ENCODE measurements at places on chromosomes 3 and 15.

- no peak for DNase-seq
These were observed 779.1 kb downstream of the CADM2 start for GRCh38 chr3:85737846-85738245.

- no peak for DNase-seq
These were observed 93.7 kb downstream of the FBLN2 start for GRCh38 chr3:13642597-13642996.

- no peak for DNase-seq
These were observed 58.9 kb upstream of the ETV5 start for GRCh38 chr3:186167646-186168395.

DNA sequence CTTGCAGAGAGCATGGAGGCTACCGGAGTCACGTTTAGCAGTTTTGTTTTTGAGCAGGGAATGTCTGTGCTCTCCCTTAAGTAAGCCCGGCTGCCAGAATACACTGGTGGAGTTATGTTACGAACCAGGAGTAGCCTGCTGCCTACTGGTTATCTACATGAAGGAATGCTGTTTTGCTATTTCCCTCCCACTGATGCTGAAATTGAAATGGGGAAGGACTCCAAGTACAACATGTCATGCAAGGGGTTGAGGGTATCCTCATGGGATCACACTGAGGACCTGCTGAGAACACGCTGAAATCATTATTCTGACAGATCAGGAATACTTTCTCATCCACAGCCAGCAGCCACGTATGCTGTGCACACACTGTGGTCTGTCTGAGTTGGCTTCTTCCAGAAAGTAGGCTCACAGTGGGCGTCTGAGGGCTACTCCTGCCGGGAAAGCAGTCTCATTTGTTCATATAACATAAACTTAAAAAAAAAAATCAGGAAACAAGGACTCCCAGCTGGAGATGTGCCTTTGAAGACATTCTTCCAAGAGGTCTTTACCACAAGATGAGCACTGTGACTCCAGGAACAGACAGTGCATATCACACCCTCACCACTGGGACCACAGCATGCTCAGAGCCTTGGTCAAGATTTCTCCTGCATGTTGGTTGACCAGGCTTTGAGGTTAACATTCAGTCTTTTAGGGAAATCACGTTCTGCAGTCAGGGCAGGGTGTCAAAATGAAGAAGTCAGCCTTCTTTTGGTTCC lies 300.4 kb upstream of the RASGRP1 start:
- no peak for DNase-seq

GRCh38 chr3:120926146-120926545 lies 18.1 kb downstream of the STXBP5L start:
- no peak for DNase-seq

DNA sequence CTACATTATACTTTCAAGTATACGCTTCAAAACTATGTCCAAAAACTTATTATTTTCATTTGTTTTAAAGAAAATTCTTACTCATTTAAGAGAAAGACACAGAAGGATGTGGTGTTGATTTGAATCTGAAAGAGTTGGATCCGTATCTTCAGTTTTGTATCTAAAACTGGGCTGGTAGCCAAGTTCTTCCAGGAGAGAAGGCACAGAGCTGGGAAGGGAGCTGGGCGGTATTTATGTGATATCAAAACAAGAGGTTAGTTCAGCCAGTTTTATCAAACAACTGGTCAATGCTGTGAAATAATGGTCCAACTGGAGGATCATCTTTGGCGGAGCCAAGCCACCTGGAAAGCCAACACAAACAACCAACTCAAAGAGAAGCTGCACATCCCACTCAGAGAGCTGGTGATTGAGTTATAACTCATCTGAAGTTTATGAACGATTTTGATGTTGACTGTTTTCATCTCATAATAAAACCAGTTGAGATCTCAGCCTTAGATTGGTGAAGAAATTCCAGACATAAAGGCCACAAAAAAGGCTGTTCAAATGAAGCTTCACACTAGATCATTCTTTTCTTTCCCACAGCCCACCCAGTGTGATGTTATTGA lies 489.6 kb upstream of the RASGRP1 start:
- DNase-seq = no peak

DNA sequence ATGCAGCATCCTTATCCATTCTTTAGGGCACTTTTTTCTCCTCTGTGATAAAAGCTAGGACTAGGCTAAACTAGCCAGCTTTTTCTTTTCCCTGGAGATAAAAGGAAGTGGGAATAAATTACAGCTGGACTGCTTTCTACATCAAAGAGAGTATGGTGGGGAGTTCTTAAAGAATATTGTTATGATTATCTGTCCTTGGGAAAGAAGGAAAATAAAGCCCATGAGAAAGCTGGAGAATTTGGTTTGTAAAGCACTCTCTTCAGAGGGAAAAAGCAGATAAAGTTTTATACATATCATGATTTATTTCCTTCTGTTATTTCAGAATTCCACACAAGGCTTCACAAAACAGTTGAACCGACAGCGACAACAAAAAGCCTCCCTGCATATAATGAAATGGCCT lies 923.0 kb downstream of the DIPK2A start:
- no peak for DNase-seq

GRCh38 chr3:124082343-124082742 lies 90.4 kb upstream of the ROPN1 start:
- DNase-seq = no peak

DNA sequence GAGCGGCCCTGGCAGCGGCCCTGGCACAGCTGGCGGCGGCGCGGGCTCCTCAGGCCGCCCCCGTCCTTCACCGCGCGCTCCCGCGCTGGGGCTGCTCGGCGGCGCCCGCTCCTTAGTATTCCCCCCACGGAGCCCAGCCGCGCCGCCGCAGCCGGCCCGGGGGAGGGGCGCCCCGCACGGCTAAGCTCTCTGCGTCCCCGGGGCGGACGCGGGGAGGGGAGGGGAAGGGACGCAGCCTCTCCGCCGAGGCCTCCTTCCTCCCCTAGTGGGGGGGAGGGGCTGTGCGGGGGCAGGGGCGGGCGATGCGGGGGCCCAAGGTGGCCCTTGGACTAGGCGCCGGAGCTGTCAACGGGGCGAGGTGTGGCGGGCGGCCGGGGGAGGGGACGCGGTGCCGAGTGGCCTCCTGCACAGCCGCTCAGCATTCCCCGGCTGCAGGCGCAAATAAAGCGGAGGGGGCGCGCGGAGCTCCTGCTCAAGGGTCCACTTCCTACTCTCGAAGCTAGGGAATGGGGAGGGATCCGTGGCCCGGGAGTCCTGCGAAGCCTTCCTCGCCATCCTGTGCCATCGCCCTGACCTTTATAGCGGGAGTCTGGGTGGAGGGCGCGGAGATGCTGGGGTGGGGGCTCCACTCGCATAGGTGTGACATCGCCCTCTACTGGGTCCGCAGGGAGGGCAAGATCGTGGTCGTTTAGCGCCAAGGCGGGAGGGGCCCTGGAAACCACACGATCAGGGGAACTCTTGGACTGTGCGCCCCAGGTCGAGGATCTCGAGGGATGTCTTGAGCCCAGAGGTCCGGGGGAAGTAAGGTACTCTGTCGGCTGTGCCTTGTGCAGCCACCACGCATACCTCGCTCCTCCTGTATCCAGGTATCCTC lies 22.2 kb downstream of the EPHB3 start:
- DNase-seq = no peak

- no peak for DNase-seq
These were observed 319.3 kb upstream of the SLCO3A1 start for GRCh38 chr15:91534235-91534634.

DNA sequence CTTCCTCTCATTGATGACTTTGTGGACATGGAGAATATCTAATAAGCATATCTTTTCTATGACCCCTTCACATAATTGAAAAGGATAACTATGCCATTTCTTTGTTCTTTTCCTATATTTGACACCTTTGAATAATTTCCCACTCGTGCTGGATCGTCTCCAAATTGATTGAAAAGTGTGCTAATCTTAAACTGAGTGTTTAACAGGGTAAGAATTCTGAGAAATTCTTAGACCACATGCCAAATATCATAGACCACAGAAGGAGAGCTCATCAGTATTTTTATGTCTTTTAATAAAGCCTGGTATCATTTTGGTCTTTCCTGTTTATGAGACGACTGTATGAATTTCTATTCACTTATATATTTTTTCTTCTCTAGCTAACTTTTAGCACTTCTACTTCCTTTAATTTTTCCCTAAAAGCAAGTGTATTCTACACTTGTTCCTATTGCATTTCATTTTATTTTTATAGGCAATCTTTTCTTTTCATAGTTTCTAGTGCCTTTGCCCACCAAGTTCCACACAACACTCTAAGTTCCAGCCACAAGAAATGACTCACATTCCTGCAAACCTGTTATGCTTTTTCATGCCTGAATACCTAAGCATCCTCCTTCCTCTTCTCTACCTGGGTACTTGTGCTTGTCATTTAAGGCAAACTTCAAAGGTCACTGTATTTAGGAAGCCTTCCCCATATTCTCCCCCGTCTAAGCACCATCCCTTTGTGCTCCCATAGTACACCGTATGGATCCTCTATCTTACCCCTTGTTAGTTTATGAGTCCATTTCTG lies 30.1 kb downstream of the KBTBD8 start:
- DNase-seq = no peak

DNA sequence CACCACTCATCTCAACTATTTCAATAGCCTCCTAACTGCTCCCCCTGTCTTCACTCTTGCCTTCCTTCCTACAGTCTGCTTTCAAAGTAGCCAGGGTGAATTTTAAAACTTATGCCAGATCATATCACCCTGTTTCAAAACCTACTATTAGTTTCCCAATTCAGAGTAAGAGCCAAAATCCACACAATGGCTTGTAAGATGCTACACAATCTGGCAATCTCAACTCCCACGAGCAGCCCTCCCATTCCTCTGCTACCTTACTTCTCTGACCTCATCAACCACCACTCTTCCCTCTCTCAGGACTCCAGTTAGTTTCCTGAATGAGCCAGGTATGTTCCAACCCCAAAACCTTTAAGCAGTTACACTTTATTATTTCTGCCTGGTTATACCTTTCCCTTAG lies 62.5 kb downstream of the VPS13C start:
- DNase-seq = no peak

DNA sequence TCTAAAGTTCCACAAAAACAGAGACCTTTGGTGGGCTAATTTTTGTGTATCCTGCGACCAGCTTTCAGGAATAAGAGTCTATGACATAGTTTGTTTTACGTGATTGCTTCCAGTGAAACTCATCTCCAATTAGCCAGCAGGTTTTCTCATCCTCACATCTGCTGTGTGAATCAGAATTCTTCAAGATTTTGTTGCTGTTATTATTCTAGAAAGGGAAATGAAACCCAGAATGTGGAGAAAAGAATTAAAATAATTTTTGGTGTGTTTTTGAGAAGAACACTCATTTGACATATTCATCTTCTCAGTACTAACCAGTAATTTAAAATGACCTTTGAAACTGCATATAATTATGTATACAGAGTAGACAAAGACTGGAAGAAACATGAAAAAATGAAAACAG lies 175.9 kb downstream of the USP13 start:
- DNase-seq = no peak

- DNase-seq = no peak
These were observed 34.7 kb downstream of the MOBP start for GRCh38 chr3:39501968-39502837.

DNA sequence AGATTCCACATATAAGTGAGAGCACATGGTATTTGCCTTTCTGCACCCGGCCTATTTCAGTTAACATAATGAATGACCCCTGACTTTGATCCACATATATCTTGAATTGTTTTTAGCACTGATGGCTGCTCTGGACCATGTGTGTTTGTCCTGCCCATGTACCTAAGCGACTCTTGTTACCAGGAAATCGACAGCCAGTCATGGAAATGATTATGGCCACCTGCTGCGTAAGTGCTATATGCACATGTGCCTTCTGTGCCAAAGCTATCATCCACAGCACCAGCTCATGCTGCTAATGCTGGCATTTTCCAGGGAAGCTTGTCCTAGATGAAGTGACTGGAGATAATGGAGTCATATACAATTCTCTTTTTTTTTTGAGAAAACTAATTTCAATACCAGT lies 103.7 kb downstream of the PEX5L start:
- DNase-seq = no peak

- DNase-seq = no peak
These were observed 104.4 kb downstream of the LRRK1 start for GRCh38 chr15:101023501-101024072.

DNA sequence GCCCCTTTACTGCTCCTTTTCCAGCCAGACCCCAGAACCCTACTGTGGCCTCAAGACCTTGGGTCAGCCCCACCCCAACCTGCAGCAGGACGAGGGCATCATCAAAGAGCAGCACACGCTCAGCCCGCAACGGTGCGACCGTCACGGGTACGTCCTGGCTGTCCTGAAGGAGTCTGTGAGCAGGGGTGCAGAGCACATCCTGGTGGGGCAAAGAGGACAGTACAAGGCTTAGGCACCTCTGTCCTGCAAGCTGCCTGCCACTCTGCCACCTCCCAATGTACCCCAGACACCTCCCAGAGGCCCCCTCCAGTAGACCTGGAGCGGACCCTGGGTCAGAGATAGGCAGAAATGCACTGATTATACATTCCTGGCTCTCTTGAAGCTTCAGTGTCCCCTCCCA lies 8.0 kb downstream of the ALS2CL start:
- no peak for DNase-seq
